ENCODE measurements at places on chromosomes 3 and 15.

DNA sequence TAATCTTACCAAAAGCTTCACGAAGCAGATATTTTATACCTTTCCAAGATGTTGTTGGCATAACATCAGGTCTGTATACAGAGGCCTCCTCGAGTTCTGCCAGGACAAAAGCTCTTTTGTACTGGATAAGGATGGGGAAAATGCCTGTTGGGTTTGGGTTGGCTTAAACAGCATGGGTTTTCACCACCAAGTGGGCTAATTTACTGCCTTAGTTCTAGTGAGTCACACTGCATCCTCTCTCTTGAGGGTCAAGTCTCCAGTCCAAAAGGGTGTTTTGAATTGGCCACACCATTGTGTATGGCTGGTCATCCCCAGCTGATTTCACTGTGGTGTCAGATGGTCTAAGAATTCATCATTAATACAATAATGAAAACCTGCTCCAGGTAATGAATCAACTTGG, 26.1 kb upstream of the BHLHE40 start:
- DNase-seq, result no peak

- no peak for DNase-seq
These were observed 8.6 kb upstream of the ISG20 start for GRCh38 chr15:88630141-88630721.

- peak; percentile 58 for DNase-seq
These were observed 15.6 kb downstream of the PIF1 start for GRCh38 chr15:64809649-64810496.

- DNase-seq, result peak; percentile 66
These were observed 49.7 kb downstream of the SEMA5B start for GRCh38 chr3:122977746-122978466.

DNA sequence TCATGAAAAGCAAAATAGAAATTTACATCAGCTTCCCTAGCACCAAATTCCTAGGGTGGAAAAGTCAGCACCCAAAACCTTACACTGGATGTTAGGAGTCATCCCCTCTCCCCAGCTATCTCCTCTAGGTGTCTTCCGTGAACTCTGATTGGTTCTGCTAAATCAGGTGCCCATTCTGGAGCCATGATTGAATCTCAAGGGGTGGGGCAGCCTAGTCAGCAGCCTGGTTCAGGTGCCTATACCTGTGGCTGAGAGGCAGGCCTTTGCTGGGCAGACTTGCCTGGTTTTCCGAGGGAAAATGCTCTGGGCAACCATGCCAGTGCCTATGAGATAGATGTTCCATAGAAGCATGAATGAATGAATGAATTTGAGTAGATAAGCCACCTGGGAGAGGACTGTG, 336.7 kb downstream of the LRTM1 start:
- no peak for DNase-seq

- DNase-seq, result no peak
These were observed 586.2 kb upstream of the NECTIN3 start for GRCh38 chr3:110485389-110485788.

DNA sequence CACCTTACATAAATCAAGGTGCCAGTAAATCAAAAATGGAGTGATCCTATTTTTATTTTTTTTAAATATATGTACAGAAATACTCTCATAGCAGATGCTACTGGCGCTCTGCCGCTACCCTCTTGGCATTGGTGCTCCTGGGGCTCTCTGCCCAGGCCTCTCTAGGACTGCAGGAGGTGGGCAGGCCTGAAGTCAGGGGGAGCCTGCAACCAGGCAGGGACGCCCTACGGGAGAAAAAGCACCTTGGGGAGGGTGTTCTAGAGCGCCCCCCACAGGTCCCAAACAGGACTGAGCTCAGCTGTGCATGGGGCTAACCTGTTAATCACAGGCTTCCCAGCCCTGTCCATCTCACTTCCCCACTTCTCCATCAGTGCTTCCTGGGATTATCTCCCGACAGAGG, 192.5 kb downstream of the SHQ1 start:
- no peak for DNase-seq

GRCh38 chr15:67303490-67304363, 49.1 kb downstream of the IQCH start:
- DNase-seq, result peak; percentile 62

GRCh38 chr3:53519065-53519709, 24.8 kb downstream of the CACNA1D start:
- DNase-seq, result peak; percentile 5

DNA sequence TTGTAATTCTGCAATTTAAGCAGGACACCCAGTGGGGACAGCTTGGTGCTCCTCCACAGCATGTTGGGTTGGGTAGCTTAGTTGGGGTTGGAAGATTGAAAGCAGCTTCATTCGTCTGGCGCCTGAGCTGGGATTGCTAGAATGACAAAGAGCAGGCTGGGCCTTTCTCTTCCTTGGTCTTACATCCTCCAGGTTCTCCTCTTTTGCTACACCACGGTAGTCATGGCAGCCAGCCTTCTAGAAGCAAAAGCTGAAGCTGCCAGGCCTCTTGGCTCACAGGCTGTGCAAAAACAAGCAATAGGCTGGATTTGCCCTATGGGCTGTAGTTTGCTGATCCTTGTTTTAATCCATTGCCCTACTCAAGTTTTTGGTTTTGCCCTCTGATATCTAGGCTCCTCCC, 3.2 kb upstream of the ANXA2 start:
- DNase-seq, result no peak

- no peak for DNase-seq
These were observed 135.8 kb downstream of the TCF12 start for GRCh38 chr15:57054204-57054750.

GRCh38 chr3:130300888-130301287, 44.6 kb upstream of the COL6A5 start:
- no peak for DNase-seq
